Esophagus muscularis mucosa (tissue), 4 donors: ENCODE measurements at places on chromosomes 4 and X. TPM values are rescaled to one million over a fixed set of nuclear protein-coding genes. Genes with fewer than 3 reads are reported as not detected.

DNA sequence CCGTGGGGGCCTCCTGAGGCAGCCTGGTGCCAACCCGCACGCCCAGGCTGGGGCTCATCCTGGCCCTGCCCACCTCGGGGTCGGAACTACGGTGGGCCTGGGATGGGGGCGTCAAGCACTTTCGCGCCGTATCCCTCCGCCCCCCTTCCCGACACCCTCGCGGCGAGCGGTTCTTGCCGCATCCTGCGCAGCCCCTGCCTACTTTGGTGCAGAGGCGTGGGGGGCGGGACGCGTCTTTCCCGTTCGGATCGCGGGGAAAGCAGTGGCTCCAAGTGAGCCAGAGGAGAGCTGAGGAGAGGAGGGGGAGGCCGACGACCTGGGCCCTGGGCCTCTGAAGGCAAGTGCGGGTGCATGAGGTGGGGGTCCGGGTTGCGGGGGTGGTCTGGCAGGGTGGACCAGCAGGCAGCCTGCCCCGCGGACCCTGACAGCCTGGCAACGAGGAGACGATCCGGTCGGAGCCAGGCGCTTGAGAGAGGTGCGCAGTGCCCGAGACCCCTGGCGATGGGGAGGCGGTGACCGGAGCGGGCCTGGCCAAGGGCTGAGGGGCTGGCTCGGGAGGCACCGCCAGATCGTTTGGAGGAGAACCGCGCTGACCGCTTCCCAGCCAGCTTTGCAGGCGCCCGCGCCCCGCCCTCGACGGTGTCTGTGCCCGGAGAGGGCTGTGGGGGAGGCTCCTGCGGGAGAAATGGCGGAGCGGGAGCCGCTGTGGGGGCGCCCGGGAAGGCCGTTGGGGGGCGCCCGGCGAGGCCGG, at the start of gene GPRASP2:
GPRASP2 (plus strand) TSS at position 233 of the 751 bp plus-strand sequence. CDS start 2,422 bp downstream, outside the sequence.
- H3K36me3 ChIP-seq: no peaks in the 10 kb centered on the region
- peak within 1 kb of the TSS; percentile 76 for H3K4me3 ChIP-seq
- no peaks in the 10 kb centered on the region for H3K27me3 ChIP-seq
- peaks cover 7% of the 10 kb centered on the region for H3K4me1 ChIP-seq
- peak within 1 kb of the TSS; percentile 86 for H3K27ac ChIP-seq
- DNase-seq: no peak

- DNase-seq: no peak
- H3K27me3 ChIP-seq: no peaks in the 10 kb centered on the region
- no peak overlapping the region for H3K4me3 ChIP-seq
- H3K36me3 ChIP-seq: no peaks in the 10 kb centered on the region
These were observed 522.3 kb downstream of the TRIML1 start for GRCh38 chr4:188661502-188661901.

DNA sequence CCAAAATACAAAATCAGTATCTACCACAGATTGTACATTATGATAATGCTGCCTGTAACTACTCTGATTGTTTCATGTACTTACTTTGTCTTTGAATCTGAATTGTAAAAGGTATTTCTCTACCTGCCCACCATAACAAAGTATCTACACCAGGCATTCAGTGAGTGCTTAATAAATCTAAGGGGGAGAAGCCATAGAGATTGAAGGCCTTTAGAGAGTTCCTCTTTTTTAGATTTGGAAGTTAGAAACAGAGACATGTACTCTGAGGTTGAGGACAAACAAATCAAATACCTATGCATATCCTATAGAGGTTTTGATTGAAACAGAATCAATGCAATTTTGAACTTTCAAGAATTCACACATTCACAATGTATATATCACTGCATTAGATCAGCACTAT, 42.7 kb downstream of the SAT1 start:
- H3K27ac ChIP-seq: no peak overlapping the region
- H3K27me3 ChIP-seq: no peaks in the 10 kb centered on the region
- no peaks in the 10 kb centered on the region for H3K36me3 ChIP-seq
- no peaks in the 10 kb centered on the region for H3K4me1 ChIP-seq
- no peak overlapping the region for H3K4me3 ChIP-seq
- DNase-seq: no peak

GRCh38 chrX:149830192-149830873, 48.6 kb downstream of the MAGEA9 start:
- H3K27ac ChIP-seq: peak overlapping the region; percentile 62
- peaks cover 5% of the 10 kb centered on the region for H3K4me1 ChIP-seq
- DNase-seq: no peak

DNA sequence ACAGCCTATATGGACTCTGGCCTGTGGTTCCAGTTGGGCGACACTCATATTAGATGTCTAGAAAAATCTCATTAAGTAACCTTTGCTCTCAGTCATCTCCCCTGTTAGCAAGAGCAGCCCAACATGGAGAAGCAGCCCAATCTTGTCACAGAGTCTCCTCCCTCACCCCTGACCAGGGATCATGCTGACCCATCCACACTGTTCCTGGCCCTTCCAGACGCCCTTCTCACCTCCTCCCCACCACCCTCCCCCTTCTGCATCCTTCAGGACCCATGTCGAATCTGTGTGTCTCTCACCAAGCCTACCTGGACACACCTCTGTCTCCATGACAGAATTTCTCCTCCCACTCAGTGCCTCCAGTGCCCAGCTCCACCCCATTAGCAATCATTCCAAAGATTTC, 190.1 kb downstream of the STIM2 start:
- H3K36me3 ChIP-seq: no peaks in the 10 kb centered on the region
- H3K4me3 ChIP-seq: no peak overlapping the region
- no peak for DNase-seq

DNA sequence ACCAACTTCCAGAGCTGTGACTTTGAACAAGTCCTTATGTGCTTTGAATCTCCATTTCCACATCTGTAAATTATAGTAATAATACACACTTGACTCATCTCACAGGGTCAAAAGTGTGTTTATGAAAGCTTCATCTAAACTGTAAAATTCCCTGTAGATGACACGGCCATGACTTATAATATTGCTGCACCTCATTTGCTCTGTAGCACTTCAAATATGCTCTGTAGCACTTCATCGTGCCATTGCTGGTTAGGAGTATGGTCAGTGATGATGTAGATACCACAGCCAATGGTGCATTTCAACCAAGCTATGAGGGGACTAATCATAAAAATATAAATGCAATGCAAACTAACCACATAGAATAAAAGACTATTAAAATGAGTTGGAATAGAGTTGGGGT, 318.6 kb downstream of the ANK2 start:
- H3K4me1 ChIP-seq: no peaks in the 10 kb centered on the region
- no peak overlapping the region for H3K27ac ChIP-seq
- no peak overlapping the region for H3K4me3 ChIP-seq

DNA sequence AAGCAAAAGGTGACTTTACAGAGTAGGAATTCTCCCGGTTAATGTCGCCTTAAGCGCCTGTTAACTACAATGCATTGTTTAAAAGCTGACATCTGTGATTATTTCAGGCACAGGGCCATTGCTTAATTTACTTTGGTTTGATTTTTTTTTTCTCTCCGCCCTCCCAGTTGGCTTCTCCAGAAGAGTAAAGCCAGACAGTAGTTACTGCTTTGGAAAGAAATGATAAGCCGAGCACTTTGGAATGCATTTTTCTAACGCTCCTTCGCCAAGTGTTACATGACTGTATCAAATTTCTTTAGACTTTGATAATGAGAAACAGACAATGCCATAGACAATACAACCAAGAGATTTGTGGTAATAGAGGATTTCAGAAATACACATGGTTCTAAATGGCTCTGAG, 383.0 kb upstream of the TENM3 start:
- no peak overlapping the region for H3K27ac ChIP-seq
- no peaks in the 10 kb centered on the region for H3K4me1 ChIP-seq
- H3K27me3 ChIP-seq: no peaks in the 10 kb centered on the region
- no peak overlapping the region for H3K4me3 ChIP-seq
- no peaks in the 10 kb centered on the region for H3K36me3 ChIP-seq
- DNase-seq: no peak

DNA sequence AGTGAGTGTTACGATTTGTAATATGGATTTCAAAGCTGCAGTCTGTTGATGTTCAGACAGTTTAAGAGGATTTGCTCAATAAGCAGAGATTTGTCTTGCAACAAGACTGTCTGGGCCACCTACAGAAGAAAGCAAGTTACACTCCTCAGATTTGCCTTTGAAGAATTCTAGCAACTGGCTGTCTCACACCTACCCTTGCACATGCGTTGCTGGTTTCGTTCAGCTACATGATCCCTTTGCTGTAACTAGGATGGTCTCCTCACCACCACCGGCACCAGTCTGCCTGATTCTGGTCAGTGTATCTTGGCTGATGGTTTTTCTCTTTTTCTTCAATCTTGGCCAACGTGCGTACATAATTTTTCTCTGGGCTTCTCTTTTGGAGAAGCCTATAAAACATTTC, 172.7 kb upstream of the LCORL start:
- H3K27me3 ChIP-seq: no peaks in the 10 kb centered on the region
- H3K4me1 ChIP-seq: no peaks in the 10 kb centered on the region
- H3K27ac ChIP-seq: no peak overlapping the region
- no peak for DNase-seq

DNA sequence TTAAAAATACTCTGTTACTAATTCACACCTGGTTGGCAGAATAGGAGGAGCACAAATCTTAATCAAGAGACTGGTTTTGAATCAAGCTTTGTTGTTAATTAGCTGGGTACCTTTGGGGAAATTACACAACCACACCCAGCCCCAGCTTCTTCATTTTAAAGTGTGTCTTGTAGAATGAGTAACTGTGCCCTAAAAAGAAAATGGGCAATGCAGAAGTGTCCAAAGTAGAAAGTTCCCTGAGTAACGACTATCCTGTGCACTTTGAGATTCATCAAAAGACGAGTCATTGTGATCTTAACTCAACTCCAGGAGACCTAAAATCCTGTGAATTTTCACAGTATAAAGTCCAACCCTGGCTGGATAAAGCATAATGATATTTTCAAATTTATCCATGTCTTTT, 792.3 kb upstream of the HS3ST1 start:
- no peaks in the 10 kb centered on the region for H3K27me3 ChIP-seq
- H3K4me3 ChIP-seq: no peak overlapping the region
- no peaks in the 10 kb centered on the region for H3K36me3 ChIP-seq
- DNase-seq: no peak
- H3K4me1 ChIP-seq: no peaks in the 10 kb centered on the region

DNA sequence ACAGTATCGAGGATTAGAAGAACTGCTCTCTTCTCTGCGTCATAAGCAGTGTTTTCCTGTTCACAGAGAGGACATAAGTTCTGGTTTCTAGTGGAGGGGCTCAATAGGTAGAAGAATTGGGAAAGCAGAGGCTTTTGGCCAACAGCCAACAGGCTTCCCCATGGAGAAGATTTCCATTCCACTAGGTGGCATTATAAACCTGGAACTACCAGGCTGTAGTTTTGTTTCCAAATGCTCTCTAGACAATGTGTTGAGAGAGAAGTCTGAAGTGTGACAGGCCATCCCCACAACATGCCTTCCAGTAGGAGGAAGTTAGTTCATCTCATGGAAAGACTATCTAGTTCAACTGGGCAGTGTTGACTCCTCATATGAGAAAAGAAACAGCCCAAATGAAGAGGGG, 63.8 kb upstream of the ANXA10 start:
- DNase-seq: no peak
- no peak overlapping the region for H3K27ac ChIP-seq
- H3K36me3 ChIP-seq: no peaks in the 10 kb centered on the region

- H3K27me3 ChIP-seq: no peaks in the 10 kb centered on the region
- no peak for DNase-seq
- H3K4me1 ChIP-seq: no peaks in the 10 kb centered on the region
- H3K27ac ChIP-seq: no peak overlapping the region
These were observed 61.7 kb upstream of the PPP1R2C start for GRCh38 chrX:42839632-42840031.

Gene CTAG2
- total RNA-seq: not detected

Gene NDST4
- not detected for total RNA-seq

Gene NR0B1
- not detected for total RNA-seq

Gene PNMA6F
- total RNA-seq: not detected

Gene AREG
- total RNA-seq: 5.4 TPM

Gene RBM46
- 0.13 TPM for total RNA-seq
